ENCODE measurements at places on chromosomes 1 and 21.

- no peak for DNase-seq
These were observed 72.9 kb downstream of the RPS6KA1 start for GRCh38 chr1:26602378-26602959.

- DNase-seq, result no peak
These were observed 50.3 kb downstream of the CHD1L start for GRCh38 chr1:147292631-147293251.

DNA sequence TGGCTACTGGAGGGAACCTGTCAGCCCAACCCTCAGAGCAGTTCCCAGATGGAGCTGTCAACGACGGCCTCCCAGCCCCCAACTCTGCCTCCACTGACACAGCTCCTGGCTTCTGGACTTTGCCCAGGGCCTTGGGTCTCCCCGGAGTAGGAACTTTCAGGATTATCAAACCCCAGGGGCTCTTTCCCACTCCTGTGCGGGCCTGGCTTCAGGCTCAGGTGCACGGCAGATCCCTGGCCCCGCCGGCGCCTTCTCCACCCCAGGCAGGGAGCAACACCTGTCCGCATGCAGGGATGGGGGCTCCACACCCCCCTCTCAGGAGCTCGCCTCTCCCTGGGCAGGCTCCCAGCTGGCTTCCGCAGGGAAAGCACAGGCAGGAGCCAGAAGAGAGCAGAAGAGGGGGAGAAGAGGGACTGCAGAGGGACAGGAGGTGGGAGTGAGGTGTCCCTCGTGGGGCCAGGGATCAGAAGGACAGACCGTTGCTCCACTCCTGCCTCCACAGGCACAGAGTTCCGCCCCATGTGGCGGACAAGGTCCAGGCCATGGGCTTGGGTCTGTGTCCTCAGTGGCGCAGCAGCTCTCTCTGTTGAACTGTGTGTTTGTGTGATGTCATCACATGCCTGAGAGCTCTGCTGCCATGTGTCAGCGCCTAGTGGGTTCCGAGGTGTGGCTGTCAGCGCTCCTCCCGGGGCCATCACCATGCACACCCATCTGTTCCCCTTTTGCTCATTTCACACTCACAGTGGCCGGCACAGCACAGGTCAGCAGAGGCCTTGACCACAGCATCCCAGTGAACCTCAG lies 107.7 kb downstream of the PDE9A start:
- no peak for DNase-seq

GRCh38 chr1:23555270-23555985 lies 3.9 kb downstream of the ID3 start:
- no peak for DNase-seq

DNA sequence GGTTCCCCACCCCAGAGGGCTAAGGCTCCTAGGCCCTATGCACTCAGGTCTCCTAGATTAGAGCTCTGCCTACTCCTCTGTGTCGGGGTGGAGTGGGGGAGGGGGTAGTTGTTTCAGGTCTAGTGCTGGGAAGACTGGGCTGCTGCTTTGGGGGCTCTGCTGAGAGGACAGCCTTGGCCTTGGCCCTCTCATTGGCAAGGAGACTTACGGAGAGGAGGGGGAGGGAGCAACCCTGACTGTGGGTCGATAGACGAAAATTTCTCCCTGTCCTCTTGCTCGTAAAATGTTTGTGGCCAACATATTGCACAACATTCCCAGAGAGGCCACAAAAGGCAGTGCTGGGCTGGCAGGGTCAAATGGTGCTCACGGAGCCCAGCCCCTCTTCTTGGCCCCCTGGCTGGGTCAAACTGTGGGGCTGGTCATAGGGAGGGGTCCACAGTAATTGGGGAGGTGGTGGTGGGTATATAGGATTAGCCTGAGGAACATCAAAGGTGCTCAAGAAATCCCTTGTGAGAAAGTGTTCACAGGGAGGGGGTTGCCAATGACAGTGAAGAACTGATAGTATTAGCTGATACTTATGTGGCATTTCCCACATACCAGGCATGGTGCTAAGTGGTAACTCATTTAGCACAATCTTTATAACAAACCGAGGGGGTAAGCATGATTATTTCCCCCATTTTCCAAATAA lies 8.5 kb upstream of the DMBX1 start:
- DNase-seq, result no peak
